Left ventricle myocardium inferior (tissue), 1 donor: ENCODE measurements at places on chromosomes 2 and 18.

- no peak for DNase-seq
Measured at GRCh38 chr2:30113617-30114293, 33.1 kb upstream of the YPEL5 start.

GRCh38 chr18:12408247-12408869, 629 bp downstream of the PRELID3A start:
- DNase-seq, result no peak

DNA sequence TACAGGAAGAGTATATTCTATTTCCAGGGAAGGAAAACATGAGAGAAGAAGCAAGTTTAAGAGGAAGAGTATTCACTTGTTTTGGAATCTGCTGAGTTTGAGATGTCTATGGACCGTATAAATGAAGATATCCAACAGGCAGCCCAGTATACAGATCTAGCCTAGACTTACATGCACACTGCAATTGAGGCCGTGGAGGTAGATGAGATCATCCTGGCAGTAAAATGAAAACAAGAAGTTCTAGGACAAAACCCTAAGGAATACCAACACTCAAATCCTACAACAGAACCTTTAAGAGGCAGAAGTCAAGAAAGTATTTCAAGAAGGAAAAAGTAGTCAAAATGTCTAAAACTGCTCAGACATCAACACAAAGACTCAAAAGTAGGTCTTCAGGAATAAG, 16.0 kb downstream of the GRB14 start:
- DNase-seq, result no peak

DNA sequence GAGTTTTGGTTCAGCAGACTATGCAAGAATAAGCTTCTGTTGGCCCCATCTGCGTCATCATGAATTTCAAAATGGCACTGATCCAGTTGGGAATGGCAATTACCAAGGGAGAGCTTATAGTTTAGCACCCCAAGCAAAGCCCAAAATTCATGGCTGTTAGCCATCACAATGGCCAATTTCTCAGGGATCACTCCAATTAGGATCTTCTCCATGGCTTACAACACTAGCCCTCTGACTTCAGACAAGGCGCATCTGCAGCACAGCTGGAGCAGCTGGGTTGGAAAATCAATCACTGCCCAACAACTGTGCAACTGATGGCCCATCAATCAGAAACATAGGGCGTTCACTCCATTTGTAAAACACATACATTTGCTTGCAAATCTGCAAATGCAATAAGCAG, 273.6 kb downstream of the SRBD1 start:
- DNase-seq, result no peak
